Activated CD8-positive, alpha-beta memory T cell treated with anti-CD3 and anti-CD28 coated beads, Interleukin-2, amount 10 ng/mL, durations not matched to agents 7 days and 5 days (primary cell): ENCODE measurements at places on chromosomes 3 and 15. TPM values are rescaled to one million over a fixed set of nuclear protein-coding genes. Genes with fewer than 3 reads are reported as not detected.

Gene HEMK1
- 61.3 TPM for total RNA-seq

Gene DIS3L
- 20.7 TPM for total RNA-seq

Gene PAK6
- total RNA-seq, result 1.0 TPM

Gene ACAA1
- total RNA-seq, result 91.7 TPM

Gene ACAN
- not detected for total RNA-seq

Gene CYP11A1
- not detected for total RNA-seq

- DNase-seq, result no peak
These were observed 13.4 kb upstream of the ZNF639 start for GRCh38 chr3:179309225-179310078.

- DNase-seq, result no peak
These were observed 3.1 kb upstream of the CPNE9 start for GRCh38 chr3:9700536-9700935.

DNA sequence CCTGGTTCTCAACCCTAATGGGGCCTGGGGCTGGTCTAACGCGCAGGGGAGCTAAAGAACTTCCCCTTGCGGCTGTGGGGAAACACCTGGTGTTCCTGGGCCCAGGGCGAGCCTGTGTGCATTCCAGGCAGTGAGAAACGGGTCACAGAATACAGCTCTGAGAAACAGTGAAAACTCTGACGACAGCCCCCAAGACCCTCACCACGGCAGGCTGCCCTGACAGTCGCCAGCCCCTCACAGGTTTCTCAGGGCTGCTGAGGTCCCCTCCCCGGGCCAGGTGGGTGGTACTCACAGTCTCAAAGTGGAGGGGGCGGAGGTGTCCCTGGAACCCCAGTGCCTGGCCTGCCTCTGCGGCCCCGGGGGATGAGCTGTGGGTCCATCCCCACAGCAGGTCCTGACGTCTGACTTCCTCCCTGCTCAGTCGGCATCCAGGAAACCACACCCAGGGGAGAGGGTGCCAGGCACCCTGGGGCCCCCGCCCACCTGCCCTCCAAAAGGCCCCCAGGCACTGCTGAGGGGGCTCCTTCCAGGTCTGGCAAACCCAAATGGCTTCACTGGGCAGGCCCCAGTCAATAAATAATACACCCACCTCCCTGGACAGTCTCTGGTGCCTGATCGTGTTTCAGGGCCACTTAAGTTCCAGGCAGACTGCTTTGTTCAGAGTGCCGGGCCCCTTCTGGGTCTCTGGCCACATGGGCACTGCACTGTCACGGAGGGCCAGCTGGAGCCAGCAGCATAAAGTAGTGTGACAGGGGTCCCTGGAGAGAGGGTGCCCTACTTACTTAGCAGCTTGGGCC is 57.7 kb downstream of the IQSEC1 start:
- DNase-seq, result peak; percentile 79

DNA sequence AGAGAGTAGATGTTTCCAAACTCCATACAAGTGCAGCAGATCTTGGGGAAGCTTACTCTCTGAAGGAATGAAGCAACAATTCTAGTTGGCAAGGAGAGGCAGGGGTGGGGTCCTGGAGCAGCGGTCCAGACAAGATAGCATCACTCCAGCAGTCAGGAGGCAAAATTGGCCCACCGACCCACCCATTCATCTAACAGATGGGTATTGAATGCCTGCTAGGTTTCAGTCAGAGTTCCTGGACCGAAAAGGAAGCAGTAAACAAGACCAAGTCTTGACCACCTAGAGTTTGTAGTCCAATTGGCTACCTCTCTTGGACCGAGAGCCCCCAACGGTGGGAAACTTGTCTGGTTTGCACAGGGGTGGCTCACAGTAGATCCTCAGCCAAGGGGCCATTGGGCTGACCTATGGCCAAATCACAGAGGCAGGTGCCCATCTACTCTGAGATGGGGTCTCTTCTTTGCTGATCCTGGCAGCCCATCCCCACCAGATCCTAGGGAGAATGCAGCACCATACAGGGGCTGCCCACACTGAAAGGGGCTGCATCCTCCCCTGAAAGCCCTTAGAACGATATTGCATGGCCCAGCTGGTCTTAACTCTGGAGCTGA is 74.3 kb downstream of the CORO2B start:
- no peak for DNase-seq

DNA sequence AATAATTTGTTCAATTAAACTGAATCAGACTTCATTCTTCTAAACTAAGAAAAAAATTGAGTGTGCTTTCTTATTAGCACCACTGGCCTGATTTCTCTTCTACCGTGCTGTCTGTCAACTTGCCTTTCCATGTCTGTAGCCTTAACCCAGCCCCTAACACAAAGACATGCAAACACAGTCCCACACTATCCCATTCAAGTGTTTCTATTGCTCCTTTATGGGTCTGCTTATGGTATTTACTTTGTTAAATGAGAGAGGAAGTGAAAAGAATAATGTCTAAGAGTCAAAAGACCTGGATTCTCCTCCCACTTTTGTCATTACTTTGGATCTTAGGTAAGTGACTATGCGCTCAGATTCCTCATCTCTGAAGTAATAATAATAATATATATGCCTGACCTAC is 55.3 kb downstream of the GTF2E1 start:
- DNase-seq, result no peak

DNA sequence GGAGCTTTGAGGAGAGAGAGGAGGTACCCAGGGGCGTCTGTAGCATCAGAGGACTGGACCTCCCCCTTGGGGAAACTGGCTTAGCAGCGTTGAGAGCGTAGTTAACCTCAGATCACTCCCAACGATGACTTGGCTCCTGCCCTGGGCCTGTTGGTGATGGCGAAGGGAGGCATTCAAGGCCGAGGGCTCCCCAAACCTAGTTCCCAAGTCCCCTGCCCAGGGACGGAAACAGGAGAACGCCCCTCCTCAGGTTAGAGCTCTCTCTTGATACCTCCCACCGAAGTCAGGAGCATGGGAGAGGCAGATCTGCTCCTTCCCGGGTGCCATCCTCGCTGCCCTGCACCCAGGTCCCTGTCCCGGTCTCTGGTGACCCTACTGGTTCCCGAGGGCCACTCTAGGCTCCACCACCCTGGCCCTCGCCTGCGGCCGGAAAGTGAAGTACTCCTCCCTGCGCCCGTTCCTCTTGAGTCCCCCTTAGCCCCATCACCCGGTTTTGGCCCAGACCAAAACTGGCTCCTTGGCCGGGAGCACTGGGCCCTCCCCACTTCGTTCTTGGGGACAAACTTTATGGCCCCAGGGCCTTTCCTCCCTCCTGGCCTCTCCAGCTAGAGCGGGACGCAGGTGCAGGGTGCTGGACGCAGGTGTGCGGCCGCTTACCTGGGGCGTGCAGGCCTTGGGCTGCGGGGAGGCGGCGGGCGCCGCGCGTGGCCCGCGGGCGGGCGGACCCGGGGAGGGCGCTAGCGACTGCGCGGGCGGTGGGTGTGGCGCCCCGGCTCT is 2.6 kb upstream of the SKOR1 start:
- DNase-seq, result no peak

GRCh38 chr3:71461749-71462483 is 121.6 kb downstream of the FOXP1 start:
- no peak for DNase-seq

- no peak for DNase-seq
These were observed 13.2 kb upstream of the TMEM212 start for GRCh38 chr3:171829841-171830517.

DNA sequence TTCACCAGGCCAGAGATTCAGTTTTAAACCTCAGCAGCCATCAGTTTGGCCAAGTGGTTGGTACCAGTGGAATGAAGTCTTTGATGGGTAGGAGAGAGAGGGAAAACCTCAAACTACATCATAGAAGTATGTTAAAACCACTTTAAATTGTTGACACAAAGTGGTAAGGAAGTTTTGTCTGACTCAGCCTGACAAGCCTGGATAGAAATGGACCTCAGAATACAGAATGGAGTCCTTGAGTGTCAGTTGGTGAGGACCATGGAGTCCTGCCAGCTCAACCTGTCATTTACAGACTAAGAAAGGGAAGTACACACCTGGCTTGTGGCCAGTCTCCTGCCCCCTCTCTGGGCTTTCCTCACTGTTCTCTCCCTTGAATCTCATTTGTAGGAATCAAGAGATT is 12.1 kb downstream of the EAF1 start:
- no peak for DNase-seq

DNA sequence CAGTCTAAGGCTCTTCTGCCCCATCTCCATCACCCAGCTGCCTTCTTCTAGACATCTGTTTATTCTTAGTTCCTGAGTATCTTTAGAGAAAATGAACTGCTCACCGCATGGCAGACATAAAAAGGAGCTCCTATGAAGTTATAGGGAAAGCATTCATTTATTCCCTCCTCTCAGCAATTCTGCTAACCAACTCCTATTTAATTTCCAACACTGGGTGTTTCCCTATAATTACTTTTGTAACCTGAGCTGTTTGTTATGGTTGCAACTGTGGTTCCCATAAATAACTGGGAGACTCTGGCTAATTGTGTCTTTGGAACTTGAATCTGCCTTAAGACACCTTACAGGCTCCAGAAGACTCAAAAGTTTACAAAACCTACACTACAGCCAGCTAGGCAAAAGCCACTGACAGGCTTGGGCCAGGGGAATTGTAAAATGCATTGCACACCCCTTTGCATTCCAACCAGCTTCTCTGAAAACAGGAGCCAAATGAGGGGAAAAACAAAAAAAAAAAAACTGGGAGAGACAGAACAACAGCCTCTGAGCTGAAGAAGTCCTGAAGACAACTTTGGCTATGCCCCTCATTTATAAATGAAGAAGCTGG is 231.5 kb upstream of the FEZF2 start:
- DNase-seq, result no peak

DNA sequence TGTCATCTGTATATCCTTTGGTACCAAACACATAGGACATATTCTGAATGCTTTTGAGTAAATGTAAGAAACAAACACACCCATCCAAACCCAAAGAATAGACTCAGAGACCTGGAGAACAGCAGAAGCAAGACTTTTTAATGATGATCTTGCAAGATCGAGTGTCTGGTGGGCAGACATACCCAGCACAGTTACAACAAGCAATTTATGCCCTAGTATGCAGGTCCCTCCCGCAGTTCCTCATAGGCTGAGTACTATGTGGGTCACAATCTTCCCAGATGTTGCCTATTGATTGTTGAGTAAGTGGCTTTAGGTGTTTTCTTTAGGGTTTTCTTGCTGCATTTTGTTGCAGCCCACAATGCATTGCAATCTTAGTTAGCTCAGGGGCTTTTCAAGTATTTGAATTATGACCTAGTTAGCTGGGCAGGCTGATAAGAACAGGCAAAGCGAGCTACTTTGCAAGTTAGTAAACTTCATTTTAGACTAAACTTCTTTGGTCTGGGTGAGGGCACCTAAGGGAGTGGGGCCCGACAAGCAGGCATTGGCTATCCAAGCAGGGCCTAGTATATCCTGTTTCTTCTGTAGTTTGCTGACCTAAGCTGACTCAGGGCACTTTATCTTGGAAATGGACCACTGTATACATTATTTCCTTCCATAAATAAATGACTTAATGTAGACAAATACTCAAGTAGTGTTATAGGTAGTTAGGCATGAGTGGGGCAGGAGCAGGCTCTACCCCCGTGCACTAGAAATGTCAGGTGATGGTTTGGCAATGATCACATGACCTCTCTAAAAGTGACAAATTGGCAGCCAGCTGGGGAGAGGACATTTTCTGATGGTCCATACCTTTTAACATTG is 87.3 kb upstream of the LIPC start:
- DNase-seq, result no peak

DNA sequence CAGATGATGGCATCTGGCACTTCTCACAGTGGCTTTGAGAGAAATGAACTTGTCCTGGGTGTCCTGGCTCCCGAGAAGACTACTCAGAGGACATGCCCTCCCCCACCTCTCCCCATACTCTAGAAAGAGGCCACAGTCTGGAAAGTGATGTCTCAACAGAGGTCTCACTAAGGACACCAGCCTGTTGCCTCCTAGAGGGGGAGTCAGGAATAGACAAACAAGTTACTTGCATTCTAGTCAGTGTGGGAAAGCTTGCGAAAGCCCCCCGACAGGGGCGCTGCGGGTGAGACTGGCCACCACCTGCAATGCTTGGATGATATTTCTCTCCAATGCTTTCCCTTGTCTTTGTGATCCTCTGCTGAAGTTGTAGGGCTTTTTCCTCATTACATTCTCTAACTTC is 17.2 kb downstream of the B4GALT4 start:
- no peak for DNase-seq

DNA sequence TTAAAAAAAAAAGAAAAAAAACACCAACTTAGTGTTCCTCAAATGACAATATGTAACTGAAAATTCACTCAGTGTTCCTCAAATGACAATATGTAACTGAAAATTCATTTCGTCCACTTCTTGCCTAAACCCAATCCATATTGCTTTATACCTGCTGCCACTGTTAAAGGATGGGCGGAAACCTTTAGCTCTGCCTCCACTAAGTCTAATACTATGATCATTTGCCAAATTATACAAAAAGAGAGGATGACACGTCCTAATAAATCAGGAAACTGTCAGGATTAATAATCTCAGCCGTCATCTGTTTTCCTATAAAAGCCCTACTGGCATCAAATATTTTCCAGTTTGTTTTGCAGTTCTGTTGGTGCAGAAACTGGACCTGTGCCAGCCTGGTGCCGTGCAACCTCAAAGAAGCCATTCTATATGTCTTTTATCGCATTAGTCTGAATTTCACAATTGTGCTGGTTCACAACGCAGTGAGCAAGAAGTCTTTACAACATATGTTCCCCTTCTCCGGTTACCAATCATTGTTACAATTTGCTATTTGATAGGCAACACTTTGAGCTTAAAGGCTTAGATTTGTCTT is 160.4 kb upstream of the KCNH8 start:
- no peak for DNase-seq

DNA sequence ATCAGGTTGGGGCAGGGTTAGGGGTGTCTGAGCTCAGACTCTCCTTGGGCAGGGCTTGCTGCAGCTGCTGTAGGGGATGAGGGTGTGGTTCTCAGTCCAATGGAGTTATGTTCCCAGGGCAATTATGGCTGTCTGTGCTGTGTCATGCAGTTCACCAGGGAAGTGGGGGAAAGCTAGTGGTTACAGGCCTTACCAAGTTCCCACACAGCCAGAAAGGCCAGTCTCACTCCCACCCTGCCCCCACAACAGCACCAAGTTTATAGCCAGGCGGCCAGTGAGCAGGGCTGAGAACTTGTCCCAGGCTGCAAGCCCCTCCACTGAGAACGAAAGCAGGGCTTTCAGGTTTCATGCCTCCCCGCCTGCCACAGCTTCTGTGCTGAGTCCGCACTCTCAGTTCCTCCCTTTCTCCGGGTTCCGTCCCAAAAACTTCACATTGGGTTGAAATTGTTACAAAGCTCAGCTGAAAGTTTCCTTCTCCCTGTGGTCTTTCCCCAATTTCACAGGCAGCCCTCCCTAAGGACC is 19.6 kb upstream of the CPOX start:
- no peak for DNase-seq

GRCh38 chr3:40337136-40338108 is 27.9 kb downstream of the EIF1B start:
- DNase-seq, result no peak

- DNase-seq, result no peak
These were observed 484 bp upstream of the C3orf52 start for GRCh38 chr3:112085735-112086075.
